ENCODE measurements at places on chromosomes 4 and X.

- no peak for DNase-seq
Observed at GRCh38 chr4:105014635-105015034, 132.0 kb upstream of the TET2 start.

GRCh38 chrX:12771445-12772069 is 19.7 kb upstream of the PRPS2 start:
- DNase-seq, result peak; percentile 55

- no peak for DNase-seq
Observed at GRCh38 chrX:137423241-137423640, 142.7 kb upstream of the ZIC3 start.

- DNase-seq, result no peak
Observed at GRCh38 chrX:5802391-5802790, 426.3 kb downstream of the NLGN4X start.

GRCh38 chrX:31314921-31315320 is 243.1 kb upstream of the FTHL17 start:
- DNase-seq, result no peak

GRCh38 chr4:168070903-168071302 is 21.4 kb upstream of the ANXA10 start:
- no peak for DNase-seq

- peak; percentile 3 for DNase-seq
Observed at GRCh38 chr4:142474398-142475087, 371.6 kb downstream of the INPP4B start.

DNA sequence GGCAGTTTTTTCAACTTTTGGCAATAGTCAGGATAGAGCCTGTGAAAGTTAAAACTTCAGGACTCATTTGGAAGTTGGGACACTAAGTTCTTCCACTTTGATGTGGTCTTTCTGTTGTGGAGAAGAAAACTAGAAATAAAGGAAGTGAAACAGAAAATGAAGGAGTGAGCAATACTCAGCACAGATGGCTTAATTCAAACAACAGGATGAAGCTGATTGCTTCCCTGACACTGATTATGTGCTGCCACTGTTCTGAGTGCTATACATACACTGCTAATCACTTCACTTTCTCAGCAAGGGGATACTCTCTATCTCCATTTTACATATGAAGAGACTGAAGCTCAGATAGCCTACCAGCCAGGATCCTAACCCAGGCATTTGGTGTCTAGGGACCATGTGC is 235.1 kb upstream of the CPEB2 start:
- DNase-seq, result no peak

GRCh38 chrX:43973249-43974099 is at the start of gene NDP:
Gene NDP, minus strand, starts transcription at chrX:43973390. Its CDS starts 14,745 bp downstream, at chrX:43958645.
- DNase-seq, result peak; percentile 7

DNA sequence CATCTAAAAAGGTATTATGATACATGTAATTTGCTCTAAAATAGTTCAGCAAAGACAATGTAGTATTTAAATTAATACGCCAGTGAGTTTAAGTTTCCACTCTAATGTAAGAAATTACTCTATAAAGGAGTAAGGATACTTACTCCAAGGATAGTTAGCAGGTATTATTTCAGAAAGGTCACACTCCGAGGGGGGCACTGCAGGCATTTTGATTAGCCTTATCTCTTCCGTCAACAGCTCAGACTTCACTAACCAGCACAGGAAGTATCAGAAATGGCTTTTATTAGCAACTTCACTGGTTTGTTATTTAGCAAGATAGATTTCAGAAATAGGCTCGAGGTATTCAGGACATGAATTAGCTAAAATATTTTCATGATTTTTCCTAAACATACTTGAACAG is 127.0 kb downstream of the COX18 start:
- no peak for DNase-seq

DNA sequence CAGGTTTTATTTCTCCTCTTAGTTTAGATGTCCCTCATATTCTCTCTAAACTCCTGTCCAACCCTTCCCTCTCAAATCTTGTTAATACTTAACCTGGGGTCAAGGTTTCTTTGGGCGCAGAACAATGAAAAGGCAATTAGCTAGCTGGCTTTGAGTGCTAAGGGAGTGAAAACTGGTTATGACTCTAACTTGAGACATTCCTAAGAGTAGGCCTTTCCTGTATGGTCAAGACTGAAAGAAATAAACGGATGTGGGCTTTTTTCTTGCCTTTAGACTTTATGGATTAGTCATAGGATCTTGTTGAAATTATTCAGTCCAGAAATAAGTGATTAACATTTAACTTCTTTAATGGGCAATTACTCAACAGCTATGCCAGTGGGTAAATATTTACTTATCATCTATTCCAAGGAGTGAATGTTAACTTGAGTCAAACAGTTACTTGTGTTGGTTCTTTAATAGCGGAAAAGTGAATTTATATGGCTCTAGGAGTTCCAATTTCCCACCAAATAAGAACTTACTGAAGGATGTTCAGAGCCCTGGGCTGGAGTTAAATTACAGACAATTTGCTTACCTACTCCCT is 141.7 kb upstream of the SCML1 start:
- DNase-seq, result no peak

DNA sequence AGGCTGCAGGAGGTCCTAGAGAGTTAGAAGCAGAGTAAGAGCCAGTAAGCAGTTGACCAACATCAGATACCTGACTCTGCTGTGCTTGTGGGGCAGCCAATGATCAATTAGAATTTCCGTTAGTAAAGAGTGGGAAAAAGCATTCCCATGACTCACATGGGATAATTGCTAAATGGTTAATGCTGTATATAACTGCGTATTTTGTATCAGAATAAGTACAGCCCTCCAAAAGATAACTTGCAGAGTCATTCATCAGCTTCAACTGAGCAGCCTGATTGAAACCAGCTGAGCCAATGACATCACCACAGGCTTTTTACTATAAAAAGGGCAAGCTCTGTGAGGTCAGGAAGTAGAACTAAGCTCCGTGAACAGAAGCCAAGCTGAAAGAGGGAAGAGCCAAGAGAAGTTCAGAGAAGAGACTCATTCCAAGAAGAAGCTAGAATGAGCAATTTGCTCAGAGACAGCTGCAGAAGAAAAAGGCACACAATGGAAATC is 67.9 kb downstream of the PPP3CA start:
- peak; percentile 66 for DNase-seq

DNA sequence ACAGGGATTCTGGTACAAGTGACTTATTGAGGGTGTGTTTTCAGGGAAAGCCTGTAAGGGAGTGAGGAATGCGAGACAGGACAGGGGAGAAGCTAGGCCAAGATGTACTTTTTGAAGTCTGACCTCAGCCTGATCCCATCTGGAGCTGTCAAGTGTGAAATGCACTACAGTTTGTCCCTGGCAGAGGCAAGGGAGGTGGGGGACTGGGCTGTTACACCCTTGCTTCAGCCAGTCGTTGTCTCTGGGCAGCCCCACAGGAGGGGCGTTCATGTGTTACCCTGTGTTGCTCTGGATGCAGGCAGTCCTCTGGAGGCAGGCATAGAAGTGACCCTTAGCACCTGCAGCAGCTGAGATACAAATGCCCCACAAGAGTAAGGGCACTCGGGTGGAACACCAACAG is 25.8 kb downstream of the PPEF1 start:
- no peak for DNase-seq

GRCh38 chr4:156832886-156833285 is 138.7 kb downstream of the PDGFC start:
- DNase-seq, result no peak

DNA sequence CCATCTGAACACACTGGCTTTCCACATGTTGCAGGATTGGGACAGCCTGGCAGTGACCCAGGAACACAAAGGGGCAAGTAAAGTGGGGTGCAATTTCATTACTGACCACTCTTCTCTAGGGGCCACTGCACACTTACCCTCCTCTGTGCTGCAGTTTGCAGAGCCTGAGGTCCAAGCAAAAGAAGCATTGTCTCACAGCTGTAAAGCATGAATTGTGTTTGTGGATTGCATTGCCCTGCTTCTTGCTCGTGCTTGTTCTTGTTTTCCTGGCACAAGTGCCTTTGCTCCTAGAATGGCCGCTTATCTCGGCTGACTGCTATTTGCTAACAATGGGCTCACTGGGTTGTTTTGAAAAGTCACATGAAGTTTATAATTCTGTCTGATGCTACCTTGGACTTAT is 209.1 kb upstream of the JADE1 start:
- no peak for DNase-seq

DNA sequence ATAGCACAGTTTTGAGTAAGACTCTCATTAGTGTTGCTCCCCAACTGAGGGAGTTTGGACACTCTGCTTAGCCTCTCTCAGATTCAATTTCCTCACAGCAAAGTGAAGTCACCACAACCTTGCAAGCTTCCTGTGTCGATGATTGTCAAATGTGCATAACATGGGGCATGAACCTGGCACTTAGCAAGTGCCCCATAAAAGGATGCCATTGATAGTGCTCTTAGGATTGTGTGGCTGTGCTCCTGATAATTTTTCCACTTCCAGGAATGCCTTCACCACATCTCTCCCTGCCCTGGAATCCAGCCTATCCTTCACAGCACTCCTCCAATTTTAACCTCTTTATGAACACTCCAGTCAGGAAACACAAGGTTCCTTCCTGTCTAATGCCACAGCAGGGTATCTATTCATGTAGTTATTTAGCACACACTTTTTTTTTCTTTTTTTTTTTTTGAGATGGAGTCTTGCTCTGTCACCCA is 309.4 kb downstream of the PPP3CA start:
- DNase-seq, result no peak

DNA sequence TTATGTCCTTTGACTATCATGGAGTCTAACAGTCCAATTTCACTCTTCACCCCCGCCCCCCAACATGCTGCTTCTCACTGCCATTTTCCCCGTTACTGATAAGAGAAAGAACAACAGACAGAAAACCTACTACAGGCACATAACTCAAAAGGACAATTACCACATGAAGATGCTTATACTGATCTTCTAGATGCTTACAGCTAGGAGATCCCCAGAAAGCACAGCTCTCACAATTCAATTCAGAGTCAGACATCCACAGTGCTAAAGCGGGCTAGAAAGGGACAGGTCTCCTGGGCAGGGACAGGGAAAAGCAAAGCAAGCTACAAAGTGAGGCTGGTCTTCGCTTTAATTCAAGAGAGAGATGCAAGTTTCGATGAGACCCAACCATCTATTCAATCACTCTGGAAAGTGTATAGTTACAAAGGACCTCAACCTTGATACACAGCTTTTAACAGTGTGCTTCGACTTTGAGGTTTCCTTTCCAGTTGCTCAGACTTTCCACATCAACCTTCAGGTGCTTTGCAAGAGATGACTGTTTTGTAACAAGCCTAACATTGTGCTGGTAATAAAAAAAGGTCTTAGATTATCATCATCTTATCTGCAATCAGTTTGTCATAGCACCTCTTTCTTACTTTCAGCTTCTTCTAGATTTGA is 60.9 kb downstream of the LEF1 start:
- no peak for DNase-seq

GRCh38 chrX:15816886-15817285 is 26.6 kb downstream of the ZRSR2 start:
- no peak for DNase-seq

- DNase-seq, result no peak
Observed at GRCh38 chr4:70997036-70997435, 3.6 kb downstream of the DCK start.

DNA sequence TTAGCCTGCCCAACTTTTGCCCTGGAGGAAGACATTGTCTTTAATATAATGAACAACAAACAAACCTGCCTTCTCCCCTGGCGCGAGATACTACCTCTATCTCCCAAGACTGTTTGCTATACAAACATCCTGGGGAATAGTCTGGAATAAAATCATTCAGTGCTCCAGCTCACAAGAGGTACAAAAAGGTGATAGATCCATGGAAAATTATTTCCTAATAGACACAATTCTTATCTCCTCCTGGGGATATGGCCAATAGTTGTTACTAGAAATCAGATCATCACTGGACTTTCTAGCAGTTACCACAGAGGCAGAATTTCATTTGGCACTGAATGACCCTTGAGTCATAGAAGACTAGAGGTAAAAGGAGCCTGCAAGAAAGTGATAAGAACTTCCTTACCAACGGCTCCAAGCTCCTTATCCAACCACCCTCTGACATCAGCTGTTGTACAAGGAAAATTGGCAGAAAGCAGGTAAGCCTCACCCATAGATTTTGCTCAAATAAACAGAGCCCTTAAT is 38.1 kb downstream of the MID1 start:
- no peak for DNase-seq

DNA sequence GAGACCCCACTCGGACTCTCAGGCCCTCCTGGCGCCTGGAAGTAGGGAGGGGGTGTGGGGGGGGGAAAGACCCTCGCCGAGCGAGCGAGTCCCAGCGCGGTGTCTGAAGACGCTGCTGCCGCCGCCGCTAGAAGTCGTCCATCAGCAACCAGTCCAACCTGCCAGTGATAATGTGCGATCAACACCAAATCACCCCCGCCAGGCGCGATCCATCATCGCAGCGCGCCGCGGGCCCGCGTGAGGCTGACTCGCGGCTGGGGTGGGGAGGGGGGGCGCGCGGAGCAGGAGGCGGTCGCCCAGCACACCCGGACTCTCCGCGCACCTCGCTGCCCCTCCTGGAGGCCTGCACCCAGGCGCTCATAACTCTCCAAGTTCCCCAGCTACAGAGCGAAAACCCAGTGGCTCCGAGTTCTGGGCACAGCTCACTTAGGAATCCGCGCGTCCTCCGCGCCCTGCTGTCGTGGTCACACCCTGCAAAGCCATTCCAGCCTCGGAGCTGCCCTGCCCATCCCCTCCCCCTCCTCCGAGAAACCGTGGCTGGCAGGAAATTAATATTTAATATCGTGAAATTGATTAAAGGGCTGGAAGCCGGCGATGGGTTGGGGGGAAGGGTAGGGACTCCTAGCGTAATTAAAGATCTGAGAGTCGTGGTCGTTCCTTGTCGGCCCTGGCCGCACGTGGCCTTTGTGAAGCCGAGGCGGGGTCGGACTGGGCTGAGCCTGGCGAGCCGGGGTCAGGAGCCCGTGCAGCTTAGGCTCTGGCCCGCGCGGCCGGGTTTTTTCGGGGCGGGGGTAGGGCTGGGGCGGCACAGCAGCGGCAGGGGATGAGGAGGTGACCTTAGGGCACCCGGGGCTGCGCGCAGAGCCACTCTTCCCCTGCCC is 58.1 kb upstream of the BCOR start:
- DNase-seq, result no peak

GRCh38 chr4:95293014-95293413 is 255.8 kb downstream of the UNC5C start:
- no peak for DNase-seq

- DNase-seq, result no peak
Observed at GRCh38 chr4:70749313-70749712, 27.5 kb downstream of the RUFY3 start.

DNA sequence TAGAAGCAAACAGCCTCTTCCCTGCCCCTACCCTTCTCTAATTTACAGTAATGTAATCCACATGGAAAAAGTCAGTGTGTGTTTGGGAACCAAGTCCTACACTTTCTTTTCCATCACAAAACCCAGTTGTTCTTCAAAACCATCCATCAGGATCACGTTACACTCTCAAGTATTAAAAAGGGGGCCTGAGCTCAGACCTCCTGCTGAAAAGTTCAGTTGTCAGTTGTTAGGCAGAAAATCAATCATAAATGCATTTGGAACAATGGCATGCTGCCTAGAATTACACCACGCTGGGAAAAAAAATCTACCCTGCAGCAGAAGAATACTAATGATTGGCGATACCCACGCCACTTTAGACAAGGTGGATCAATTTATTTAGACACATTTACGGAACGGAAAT is 236.5 kb downstream of the PARM1 start:
- no peak for DNase-seq

GRCh38 chr4:98482503-98482846 is 175.9 kb downstream of the TSPAN5 start:
- DNase-seq, result no peak
